EL (cell line): ENCODE measurements at places on chromosomes 4 and X.

DNA sequence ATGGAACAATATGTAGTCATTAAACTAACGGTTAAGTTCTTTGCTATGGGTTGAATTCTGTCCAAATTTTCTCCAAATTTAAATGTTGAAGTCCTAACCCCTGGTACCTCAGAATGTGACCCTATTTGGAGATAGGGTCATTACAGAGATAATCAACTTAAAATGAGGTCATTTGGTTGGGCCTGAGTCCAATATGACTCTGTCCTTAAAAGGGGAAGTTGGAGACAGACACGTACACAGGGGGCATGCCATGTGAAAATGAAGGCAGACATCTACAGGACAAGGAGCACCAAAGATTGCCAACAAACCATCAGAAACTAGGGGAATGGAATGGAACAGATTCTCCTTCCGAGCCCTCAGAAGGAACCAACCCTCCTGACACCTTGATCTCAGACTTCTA, 492.0 kb upstream of the FTHL17 start:
- DNase-seq: no peak

- no peak for DNase-seq
Measured at GRCh38 chr4:61671599-61671998, 471.5 kb downstream of the ADGRL3 start.

DNA sequence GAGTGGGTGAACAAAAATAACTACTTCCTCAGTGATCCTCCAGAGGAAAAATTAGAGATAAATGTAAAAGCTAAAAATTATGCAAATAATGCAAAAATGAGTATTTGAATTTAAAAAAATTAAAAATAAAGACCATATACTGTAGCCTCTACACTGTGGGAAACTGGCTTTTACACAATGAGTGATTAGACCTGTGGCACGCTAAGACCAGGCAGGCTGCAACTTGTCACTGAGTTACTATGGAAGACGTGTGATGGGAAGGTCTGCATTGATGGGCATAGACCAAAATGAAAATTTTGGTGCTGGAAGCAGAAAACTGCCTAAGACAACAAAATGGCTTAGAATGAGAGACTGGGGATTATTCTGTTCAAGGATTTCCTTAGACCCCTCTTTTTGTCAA, 30.2 kb downstream of the BTC start:
- no peak for DNase-seq

DNA sequence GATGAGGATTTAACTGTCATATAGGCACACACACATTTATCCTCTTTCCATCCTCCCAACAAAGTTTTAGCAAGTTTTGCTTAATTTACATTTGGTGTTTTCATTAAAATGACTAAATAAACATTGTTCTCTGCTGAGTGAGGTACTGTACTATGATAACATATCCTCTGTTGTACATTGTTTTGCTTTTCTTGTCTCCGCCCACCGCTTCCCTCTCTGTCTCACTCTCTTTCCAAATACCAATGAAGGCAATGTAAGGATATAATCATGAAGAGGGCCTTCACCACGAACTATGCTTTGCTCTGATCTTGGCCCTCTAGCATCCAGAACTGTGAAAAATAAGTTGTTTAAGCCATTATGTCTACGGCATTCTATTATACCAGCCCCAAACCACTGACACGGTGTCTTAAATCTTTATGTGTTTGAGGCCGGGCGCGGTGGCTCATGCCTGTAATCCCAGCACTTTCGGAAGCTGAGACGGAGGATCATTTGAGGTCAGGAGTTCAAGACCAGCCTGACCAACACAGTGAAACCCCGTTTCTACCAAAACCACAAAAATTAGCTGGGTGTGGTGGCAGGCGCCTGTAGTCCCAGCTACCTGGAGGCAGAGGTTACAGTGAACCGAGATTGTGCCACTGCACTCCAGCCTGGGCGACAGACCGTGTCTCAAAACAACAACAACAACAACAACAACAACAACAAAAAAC, 65.3 kb downstream of the HPRT1 start:
- DNase-seq: peak; percentile 30

- DNase-seq: no peak
Measured at GRCh38 chr4:185396724-185397385, at the start of gene ANKRD37. ANKRD37 (plus strand) TSS chr4:185396841; CDS start chr4:185396924, 83 bp downstream.
